ENCODE measurements at places on chromosomes 4 and X.

GRCh38 chr4:89218587-89218986 is 89.0 kb downstream of the GPRIN3 start:
- no peak overlapping the region for H3K4me3 ChIP-seq
- H3K4me1 ChIP-seq = no peaks in the 10 kb centered on the region
- H3K27ac ChIP-seq = no peak overlapping the region
- no peaks in the 10 kb centered on the region for H3K36me3 ChIP-seq
- DNase-seq = no peak

DNA sequence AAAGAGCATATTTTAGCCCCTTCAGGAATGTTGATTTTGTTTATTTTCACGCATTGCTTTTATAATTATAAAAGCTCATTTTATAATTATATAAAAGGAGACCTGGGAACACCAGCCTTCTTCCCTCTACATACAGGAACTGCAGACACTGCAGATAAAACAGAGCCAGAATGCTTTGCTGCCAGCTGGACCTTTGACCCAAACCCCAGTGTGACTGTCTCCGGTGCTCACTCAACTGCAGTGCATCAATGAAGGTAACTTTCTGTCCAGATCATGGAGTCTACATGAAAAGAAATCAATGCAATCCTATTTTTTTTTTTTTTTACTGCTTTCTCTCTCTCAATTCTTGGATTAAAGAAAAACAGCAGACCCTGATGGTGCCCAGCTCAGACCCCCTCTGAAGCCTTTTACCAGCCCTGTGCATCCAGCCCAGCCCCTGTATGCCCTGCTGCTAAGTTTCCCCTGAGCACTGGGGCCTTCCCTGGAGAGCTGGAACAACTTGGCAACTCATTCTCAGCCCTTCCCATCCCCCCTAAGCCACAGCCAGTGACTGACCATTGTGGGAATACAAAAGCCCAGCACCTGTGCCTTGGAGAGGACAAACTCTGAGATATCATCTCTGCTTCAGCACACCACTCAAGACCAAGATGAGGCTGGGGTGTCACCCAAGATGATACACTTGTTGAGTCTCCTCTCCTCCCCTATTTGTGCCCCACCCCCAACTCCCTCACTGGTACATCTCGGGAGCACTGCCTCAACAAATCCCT is 182.1 kb downstream of the EVC2 start:
- H3K27me3 ChIP-seq = no peaks in the 10 kb centered on the region
- DNase-seq = no peak
- no peaks in the 10 kb centered on the region for H3K4me1 ChIP-seq
- peaks cover 7% of the 10 kb centered on the region for H3K36me3 ChIP-seq
- no peak overlapping the region for H3K27ac ChIP-seq

DNA sequence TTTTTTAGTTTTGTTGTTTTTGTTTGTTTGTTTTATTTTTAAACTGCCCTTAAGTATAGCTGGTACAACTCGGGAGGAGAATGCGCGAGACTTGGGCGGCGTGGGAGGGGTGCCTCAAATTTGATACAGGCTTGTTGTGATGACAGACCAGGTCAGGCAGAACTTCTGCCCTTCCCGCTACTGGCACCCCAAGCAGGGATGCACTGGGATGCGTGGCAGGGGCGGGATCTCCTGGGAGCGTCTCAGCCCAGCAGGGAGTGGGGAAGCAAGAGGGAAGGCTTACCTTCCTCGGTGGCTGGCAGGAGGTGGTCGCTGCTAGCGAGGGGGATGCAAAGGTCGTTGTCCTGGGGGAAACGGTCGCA is 851 bp downstream of the SFRP2 start:
- no peak overlapping the region for H3K27ac ChIP-seq
- DNase-seq = no peak
- peaks cover 30% of the 10 kb centered on the region for H3K4me1 ChIP-seq
- H3K27me3 ChIP-seq = peaks cover 49% of the 10 kb centered on the region

- H3K4me1 ChIP-seq = no peaks in the 10 kb centered on the region
- H3K27me3 ChIP-seq = no peaks in the 10 kb centered on the region
- H3K36me3 ChIP-seq = no peaks in the 10 kb centered on the region
- no peak overlapping the region for H3K27ac ChIP-seq
Measured at GRCh38 chrX:69372435-69372834, 131.7 kb upstream of the NALF2 start.

DNA sequence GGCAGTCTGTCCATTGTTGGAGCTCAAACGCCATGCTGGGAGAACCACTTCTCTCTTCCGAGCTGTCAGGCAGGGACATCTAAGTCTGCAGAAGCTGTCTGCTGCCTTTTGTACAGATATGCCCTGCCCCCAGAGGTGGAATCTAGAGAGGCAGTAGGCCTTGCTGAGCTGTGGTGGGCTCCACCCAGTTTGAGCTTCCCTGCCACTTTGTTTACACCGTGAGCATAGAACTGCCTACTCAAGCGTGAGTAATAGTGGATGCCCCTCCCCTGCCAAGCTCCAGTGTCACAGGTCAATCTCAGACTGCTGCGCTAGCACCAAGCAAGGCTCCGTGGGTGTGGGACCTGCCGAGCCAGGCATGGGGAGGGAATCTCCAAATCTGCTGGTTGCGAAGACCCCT is 145.7 kb downstream of the VSIG4 start:
- DNase-seq = no peak
- H3K27ac ChIP-seq = no peak overlapping the region
- H3K4me3 ChIP-seq = no peak overlapping the region
- no peaks in the 10 kb centered on the region for H3K4me1 ChIP-seq

GRCh38 chr4:77418333-77418732 is 187.3 kb upstream of the CXCL13 start:
- peak; percentile 15 for DNase-seq
- peaks cover 11% of the 10 kb centered on the region for H3K4me1 ChIP-seq
- H3K4me3 ChIP-seq = no peak overlapping the region
- no peaks in the 10 kb centered on the region for H3K36me3 ChIP-seq
- no peaks in the 10 kb centered on the region for H3K27me3 ChIP-seq

DNA sequence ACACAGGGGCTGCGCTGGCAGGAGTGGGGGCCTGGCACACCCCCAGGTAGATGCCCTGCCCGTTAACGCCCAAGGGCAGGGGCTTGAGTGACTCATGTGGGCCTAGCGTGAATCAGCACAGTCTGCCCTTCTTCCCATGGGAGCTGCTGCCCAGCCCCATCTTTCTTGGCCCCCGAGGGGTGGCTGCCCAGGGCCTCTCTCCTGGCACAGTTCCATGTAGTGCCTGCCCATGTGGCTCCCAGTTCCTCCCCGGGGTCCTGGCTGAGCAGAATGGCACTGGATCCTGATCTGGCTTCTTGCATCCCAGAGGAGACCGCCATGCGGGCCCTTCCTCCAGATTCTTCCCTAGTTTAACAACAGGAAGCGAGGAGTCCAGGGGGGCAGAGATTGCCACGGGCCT is 2.1 kb upstream of the AVPR2 start:
- H3K36me3 ChIP-seq = no peaks in the 10 kb centered on the region
- no peaks in the 10 kb centered on the region for H3K27me3 ChIP-seq
- no peak overlapping the region for H3K27ac ChIP-seq
- no peaks in the 10 kb centered on the region for H3K4me1 ChIP-seq

All from thyroid gland (tissue), 4 donors.